ENCODE measurements at places on chromosomes 4 and X.

DNA sequence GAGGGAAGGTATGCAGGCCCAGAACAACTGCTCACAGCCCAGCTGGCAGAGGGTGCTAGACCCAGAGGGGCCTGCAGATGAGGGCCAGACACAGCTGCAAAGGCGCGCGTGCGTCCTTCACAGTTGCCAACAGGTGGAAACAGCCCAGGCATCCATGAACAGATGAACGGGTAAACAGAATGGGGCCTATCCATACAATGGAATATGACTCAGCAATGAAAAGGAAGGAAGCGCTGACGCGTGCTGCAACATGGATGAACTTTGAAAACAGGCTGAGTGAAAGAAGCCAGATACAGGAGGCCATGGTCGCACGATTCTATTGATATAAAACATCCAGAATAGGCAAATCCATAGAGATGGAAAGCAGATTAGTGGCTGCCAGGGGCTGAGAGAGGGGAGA lies 83.1 kb upstream of the DDX3X start:
- DNase-seq: no peak

GRCh38 chrX:153662266-153662665 lies 11.3 kb downstream of the PNCK start:
- no peak for DNase-seq

GRCh38 chr4:111718763-111719559 lies 426.3 kb upstream of the FAM241A start:
- DNase-seq: no peak

GRCh38 chrX:148854306-148854705 lies 353.9 kb downstream of the AFF2 start:
- no peak for DNase-seq

GRCh38 chr4:177182728-177183127 lies 126.9 kb upstream of the NEIL3 start:
- no peak for DNase-seq
